ENCODE measurements at places on chromosomes 1 and 21. TPM values are rescaled to one million over a fixed set of nuclear protein-coding genes. Genes with fewer than 3 reads are reported as not detected.

- DNase-seq: no peak
These were observed 15.8 kb downstream of the THBS3 start for GRCh38 chr1:155191904-155192303.

Gene FCRLA
- 0.51 TPM for total RNA-seq

DNA sequence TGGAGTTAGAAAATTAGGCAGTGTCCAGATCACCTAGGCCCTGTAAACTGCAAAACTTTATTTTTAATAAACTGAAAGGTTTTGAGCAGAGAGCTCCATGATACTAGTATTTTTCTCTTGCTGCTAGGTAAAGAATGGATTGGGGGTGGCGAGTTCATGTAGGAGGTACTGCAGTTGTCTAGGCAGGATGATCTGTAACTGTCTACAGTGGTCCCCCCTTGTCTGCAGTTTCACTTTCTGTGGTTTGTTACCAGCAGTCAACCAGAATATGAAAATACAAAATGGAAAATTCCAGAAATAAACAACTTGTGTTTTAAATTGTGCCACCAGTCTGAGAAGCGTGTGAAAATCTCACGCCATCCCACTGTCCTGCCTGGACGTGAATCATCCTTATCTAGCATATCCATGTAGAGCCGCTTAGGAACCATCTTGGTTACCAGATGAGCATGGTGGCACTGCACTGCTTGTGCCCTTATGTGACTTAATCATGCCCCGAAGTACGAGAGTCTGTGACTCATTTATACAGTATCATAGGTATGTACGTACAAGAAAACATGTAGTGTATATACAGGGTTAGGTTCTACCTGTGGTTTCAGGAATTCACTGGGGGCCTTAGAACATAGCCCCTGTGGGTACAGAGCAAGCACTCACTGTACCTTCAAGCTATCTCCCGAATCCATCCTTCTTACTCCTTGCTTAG, 94.2 kb downstream of the AHCTF1 start:
- no peak for DNase-seq

DNA sequence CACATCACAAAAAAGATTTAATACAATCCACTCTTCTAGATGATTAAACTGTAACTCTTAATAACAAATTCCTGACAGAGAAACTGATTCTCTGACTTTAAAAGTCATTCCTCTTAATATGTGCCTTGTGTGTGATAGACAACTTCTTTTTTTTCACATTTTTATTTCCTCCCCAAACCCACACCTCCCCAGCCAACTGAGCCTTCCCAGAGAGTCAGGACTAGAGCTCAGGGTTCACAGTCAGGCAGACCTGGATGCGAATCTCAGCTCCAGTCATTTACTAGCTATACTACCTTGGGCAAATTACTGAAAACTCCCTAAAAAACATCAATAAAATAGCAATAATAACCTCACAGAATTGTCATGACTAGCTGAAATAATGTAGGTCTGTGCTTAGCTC, 14.2 kb downstream of the ATPAF1 start:
- no peak for DNase-seq

GRCh38 chr1:201570886-201571624, 32.1 kb downstream of the NAV1 start:
- DNase-seq: no peak

DNA sequence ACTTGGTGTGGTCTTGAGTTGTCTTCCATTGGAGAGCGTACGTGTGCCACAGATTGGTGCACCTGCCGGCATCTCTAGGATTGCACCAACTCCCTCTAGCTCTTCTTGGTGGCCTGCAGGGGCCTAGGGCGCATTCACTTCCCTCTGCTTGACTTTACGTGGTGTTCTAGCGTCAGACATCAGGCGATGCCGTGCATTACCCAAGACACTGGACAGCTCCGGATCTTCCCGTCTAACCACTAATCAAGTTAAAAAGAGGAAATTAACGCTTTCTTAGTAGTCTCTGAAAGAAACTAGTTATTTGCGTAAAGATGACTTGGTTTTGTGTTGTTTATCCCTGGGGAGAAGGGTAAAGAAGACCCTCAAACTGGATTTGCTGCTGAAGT, 510 bp upstream of the IL10RB start:
- DNase-seq: peak; percentile 22

DNA sequence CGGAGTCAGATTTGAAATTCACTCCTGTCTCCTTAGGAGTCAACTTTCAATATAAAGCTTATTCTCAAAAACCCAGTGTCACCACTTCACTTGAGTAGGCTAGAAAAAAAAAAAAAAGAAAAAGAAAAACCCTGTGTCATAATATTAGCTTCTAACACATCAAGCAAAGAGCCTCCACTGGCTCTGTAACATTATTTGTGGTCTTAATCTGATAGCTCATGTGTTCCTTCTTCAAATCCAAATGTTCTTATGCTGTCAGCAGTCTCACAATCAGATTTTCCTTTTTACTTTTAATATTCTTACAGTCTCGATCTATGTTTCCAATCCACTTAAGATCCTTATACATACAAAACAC, 26.1 kb upstream of the PSMG1 start:
- DNase-seq: no peak

Gene PLCH2
- 0.06 TPM for total RNA-seq

Gene RSPH1
- total RNA-seq: 0.23 TPM

Gene PROK1
- total RNA-seq: not detected

- DNase-seq: no peak
These were observed 680.5 kb upstream of the ADAMTS5 start for GRCh38 chr21:27647401-27647800.

Measured in Daoy (cell line).